ENCODE measurements at places on chromosomes 13 and 19.

GRCh38 chr13:68897331-68897928 lies 1210.2 kb upstream of the ATXN8OS start:
- DNase-seq: no peak

- no peak for DNase-seq
These were observed at the start of gene FFAR3 for GRCh38 chr19:35357867-35358573. FFAR3 (plus strand) TSS chr19:35358460; CDS start chr19:35358891, 431 bp downstream.

GRCh38 chr19:6864325-6864940 lies 22.9 kb upstream of the ADGRE1 start:
- DNase-seq: no peak

DNA sequence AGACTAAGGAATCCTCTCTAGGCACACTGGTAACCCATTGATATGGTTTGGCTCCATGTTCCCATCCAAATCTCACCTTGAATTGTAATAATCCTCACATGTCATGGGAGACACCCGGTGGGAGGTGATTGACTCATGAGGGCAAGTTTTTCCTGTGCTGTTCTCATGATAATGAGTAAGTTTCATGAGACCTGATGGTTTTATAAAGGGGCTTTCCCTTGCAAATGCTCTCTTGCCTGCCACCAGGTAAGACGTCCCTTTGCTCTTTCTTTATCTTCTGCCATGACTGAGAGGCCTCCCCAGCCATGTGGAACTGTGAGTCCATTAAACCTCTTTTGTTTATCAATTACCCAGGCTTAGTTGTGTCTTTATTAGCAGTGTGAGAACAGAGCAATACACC lies 81.4 kb upstream of the GPC6 start:
- DNase-seq: no peak

All from T-helper 2 cell (primary cell).